Activated naive CD8-positive, alpha-beta T cell treated with anti-CD3 and anti-CD28 coated beads for 36 hours (primary cell): ENCODE measurements at places on chromosomes 13 and 19. TPM values are rescaled to one million over a fixed set of nuclear protein-coding genes. Genes with fewer than 3 reads are reported as not detected.

The SPRED3 gene
- 0.74 TPM for total RNA-seq

The TMEM38A gene
- total RNA-seq, result 1.2 TPM

The PDX1 gene
- total RNA-seq, result not detected

The FXYD5 gene
- 275 TPM for total RNA-seq

The IRGC gene
- total RNA-seq, result not detected

The ODAD3 gene
- 0.32 TPM for total RNA-seq

The CYP2B6 gene
- not detected for total RNA-seq

The MAMSTR gene
- 0.41 TPM for total RNA-seq

The RNF17 gene
- not detected for total RNA-seq
